ENCODE measurements at places on chromosomes 1 and 21.

DNA sequence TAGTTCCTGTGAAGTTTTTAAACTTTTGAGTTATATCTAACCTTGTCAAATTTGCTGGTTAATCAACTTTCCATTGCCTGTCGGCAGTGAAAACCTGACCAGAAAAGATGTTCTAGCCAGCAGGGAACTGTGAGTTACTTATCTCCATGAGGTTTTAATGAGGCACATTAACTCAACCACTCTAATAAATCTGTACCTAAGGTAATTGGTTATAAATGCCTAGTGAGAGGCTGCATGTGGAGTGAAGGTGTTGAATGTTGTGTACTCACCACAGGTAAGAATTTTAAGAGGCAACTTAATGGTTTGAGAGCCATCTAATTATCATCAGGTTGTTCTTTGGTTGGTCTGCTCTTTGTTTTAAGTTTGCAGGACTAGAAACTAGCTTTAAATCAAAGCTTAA, 138.4 kb upstream of the LHX8 start:
- DNase-seq, result no peak

DNA sequence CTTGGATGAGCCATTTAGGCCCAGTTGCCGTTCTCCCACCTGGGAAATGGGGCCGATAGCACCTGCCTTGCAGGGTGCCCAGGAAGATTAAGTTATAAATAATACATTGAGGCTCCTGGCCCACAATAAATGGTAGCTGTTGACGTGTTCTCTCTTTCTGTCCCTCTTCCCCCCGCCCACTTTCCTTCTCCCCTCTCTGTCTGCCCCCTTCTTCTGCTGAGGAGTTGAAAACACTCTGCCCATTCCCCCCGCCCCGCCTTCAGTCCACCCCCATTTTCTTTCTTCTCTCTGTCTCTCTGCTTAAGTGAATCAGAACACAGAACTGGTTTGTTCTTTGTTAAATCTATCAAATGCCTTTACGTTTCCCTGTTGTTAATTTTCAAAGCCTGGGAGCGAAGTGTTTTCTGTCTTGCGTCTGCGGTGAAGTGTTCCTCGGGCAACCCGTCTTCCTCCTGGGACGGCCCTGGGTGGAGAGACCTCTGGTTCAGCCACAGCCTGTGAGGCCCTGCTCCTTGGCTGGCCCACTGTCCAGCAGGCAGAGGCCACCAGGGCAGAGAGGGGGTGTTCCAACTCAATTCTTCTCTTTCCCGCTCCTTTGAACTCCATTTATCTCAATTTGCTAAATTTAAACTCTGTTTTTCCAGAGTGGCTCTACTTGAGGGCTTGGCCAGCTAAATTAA, 29.3 kb upstream of the SELENON start:
- no peak for DNase-seq

DNA sequence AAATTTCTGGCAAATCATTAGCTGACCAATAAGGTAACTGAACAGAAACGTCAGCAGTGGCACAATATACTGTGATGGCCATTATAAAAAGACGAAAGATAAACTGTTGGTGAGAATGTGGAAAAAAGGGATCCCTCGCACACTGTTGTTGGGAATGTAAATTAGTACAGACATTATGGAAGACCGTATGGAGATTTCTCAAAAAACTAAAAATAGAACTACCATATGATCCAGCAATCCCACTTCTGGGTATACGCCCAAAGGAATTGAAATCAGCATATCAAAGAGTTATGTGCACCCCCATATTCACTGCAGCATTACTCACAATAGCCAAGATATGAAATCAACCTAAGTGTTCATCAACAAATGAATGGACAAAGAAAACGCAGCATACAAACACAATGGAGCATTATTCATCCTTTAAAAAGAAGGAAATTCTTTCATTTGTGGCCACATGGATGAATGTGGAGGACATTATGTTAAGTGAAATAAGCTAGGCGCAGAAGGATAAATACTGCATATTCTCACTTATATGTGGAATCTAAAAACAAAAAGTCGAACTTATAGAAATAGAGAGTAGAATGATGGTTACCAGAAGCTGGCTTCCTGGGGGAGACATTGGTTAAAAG, 257.7 kb downstream of the RHOU start:
- DNase-seq, result no peak

DNA sequence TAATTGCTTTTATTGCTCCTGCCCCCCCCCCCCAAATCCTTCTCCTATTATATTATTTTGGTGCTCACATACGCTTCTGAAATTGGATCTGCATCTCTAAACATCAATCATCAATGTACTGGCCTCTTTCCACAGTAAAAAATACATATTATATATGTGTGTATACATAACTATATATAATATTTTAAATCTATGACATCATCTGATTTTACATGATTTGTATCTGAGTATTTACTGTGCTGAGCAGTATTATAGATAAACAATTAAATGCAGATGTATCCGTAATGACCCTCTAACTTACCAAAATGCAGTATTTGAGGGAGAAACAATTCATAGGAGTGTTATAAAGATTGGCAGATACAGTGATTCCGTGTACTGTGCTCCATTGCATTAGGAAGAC, 832 bp downstream of the PLPPR4 start:
- DNase-seq, result no peak

DNA sequence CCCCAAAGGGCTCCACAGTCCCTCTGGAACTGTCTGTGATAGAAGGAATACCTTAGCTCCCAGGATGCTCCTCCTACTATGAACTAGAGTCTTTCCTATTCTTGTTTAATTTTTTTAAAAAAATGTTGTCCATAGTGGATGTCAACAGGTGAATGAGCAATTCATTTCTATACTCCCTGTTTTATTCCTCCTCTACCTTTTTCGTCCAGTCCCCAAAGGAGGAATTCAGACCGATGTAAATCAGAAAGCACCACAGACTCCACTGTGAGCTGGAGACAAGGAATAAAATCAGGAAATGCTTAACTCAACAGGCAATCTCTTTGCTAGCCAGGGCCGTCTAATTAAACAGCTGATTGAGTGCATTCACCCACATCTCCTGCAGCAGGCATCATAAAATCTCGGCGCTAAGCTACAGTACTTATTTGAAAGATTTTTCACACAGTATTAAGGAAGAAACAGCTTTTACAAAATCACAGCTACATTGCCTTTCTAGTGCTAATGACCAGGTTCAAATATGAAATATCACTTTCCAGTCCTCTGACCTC, 381.6 kb downstream of the SIPA1L2 start:
- no peak for DNase-seq

GRCh38 chr1:9615316-9616063, 26.8 kb downstream of the TMEM201 start:
- no peak for DNase-seq

GRCh38 chr1:163912170-163912884, 590.6 kb downstream of the NUF2 start:
- DNase-seq, result no peak
